ENCODE measurements at places on chromosomes 2 and 18.

DNA sequence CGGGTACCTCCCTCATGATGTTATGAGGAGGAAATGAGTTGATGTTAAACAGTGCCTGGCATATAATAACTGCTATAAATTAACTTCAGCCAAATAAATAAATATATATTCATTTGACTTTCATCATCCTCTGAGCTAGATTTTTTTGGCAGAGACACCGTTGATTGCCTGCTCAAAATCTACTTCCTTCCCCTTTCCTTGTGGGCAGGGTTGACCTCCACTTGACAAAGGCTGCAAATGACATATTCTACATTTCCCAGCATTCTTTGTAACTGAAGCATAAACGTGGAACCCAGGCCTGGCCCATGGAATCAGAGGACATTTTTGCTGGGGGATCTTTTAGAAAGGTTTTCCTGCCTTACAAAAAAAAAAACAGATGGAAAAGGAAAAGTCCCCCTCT lies 177.8 kb downstream of the TXNL1 start:
- no peak for DNase-seq
- H3K27ac ChIP-seq = peak overlapping the region; percentile 30
- peaks cover 3% of the 10 kb centered on the region for H3K4me1 ChIP-seq
- H3K36me3 ChIP-seq = no peaks in the 10 kb centered on the region

DNA sequence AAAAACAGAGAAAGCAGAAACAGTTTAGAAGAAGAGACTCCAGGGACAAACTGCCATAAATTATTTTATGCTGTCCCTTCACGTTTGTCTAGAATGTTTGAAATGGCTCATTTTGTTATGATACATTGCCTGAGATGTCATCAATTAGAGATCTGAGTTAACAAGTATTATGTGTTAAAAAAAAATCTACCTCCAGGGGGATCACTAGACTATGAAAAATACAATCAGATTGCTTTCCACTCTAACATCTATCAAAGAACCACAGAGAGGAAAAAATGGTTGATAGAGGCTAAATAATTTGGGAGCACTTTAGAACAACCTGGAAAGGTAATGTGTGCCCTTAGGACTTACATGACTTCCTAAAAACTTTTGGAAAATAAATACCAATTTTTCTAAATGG lies 103.8 kb upstream of the CCDC150 start:
- peak; percentile 37 for DNase-seq
- no peaks in the 10 kb centered on the region for H3K27me3 ChIP-seq
- no peak overlapping the region for H3K4me3 ChIP-seq
- no peak overlapping the region for H3K27ac ChIP-seq

- no peak overlapping the region for H3K27ac ChIP-seq
- no peak for DNase-seq
- H3K4me3 ChIP-seq = no peak overlapping the region
- peaks cover 6% of the 10 kb centered on the region for H3K36me3 ChIP-seq
- H3K4me1 ChIP-seq = peaks cover 26% of the 10 kb centered on the region
Observed at GRCh38 chr2:65358678-65359400, 73.6 kb downstream of the SPRED2 start.

- H3K27me3 ChIP-seq = no peaks in the 10 kb centered on the region
- H3K27ac ChIP-seq = no peak overlapping the region
Observed at GRCh38 chr2:171509945-171510731, 12.1 kb upstream of the CYBRD1 start.

DNA sequence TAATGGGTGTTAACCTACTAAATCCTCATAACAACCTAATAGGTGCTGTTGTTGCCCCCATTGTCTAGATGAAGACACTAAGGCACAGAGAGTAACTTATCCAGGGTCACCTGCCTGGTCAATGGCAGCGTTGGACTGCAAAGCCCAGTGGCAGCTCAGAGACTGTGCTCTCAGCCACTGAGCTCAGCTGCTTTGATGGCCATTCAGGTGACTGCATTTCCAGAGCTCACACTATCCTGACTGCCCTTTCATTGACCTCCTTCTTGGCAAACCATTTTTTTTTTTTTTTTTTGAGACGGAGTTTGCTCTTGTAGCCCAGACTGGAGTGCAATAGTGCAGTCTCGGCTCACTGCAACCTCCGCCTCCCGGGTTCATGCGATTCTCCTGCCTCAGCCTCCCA lies 115.2 kb downstream of the MAPK4 start:
- no peaks in the 10 kb centered on the region for H3K4me1 ChIP-seq
- H3K27me3 ChIP-seq = no peaks in the 10 kb centered on the region
- no peak overlapping the region for H3K4me3 ChIP-seq
- H3K36me3 ChIP-seq = no peaks in the 10 kb centered on the region

GRCh38 chr18:55153346-55153745 lies 194.1 kb upstream of the CCDC68 start:
- H3K4me3 ChIP-seq = no peak overlapping the region
- DNase-seq = no peak
- H3K36me3 ChIP-seq = no peaks in the 10 kb centered on the region
- peaks cover 8% of the 10 kb centered on the region for H3K4me1 ChIP-seq

- H3K27ac ChIP-seq = peak overlapping the region; percentile 98
- H3K4me1 ChIP-seq = peaks cover 30% of the 10 kb centered on the region
- H3K4me3 ChIP-seq = peak overlapping the region; percentile 61
- no peaks in the 10 kb centered on the region for H3K36me3 ChIP-seq
Observed at GRCh38 chr18:9017905-9018227, 84.6 kb upstream of the NDUFV2 start.
